HTR-8/SVneo (cell line): ENCODE measurements at places on chromosomes 11 and 22.

GRCh38 chr11:44309478-44310205 lies at the start of gene ALX4:
Gene ALX4, minus strand, starts transcription at chr11:44310139. Its CDS starts 77 bp downstream, at chr11:44310062.
- peak; percentile 60 for DNase-seq

- DNase-seq = no peak
Measured at GRCh38 chr11:10599388-10600175, 31.1 kb upstream of the LYVE1 start.

GRCh38 chr22:31119026-31119717 lies 3.6 kb upstream of the INPP5J start:
- DNase-seq = no peak

DNA sequence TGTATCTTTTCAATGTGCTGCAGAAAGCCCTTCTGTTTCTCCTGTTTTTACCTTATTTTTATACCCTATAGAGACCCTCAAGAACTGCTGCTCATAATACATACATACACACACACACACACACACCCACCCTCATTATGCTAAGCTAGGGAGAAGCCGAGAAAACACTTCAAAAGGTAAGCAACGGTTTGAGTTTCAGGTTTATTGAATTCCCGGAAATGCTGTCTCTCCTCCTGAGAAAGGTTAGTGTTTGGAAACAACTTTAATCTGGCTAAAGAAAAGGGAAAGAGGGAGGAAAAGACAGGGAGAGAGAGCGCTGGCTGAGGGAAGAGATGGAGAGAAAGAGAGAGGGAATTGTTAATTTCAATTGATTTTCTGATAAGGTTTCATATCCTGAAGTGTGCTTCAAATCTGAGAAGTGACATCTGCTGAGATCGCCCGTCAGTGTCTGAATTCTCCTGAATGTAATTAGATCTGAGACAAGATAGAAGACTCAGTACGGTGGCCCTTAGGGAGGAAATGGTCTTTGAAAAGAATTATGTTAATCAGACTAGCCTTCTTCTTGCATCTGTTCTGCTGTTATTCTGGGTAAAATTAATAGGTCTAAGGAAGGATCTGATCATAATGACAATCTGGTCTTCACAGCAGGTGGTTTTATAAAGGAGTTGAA lies 169.1 kb downstream of the NXPE2 start:
- no peak for DNase-seq

- DNase-seq = no peak
Measured at GRCh38 chr11:72100462-72100861, 2.6 kb downstream of the LAMTOR1 start.

GRCh38 chr11:57513911-57514537 lies 1.5 kb downstream of the SLC43A1 start:
- no peak for DNase-seq

DNA sequence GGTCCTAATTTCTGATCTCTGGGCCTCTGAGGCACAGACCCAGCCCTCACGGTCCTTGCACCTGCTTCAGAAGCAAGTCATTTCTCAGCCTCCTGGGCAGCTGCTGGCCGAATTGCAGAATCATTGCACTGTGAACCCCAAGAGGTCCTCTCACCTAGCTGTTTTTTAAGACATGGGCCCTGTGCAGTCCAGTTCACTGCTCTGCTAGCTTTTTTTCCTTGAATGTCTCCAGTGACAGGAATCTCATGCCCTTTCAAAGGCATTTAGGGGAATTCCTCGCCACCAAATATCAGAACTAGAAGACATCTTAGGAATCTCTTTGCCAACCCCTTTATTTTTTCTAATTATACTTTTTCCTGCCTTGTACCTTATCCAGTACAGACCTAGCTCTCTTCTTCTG lies 35.6 kb upstream of the TP53I11 start:
- DNase-seq = no peak

DNA sequence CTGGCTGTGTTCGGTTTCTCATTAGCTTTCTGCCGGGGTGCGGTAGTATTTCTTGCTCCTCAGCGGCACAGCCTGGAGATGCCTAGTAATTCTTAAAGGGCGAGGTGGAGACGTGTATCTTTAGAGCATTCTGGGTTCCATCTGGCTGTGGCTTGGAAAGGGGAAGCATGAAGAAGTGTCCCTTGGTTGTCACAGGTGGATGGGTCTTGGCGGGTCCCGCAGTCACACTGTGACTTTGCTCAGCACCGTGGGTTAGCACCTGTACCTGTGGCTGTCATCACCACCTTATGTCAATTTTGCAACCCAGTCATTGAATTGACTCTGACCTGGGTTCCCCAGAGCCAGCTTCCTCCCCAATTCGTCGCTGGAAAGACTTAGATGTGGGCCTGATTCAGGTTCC lies 57.6 kb downstream of the MIAT start:
- no peak for DNase-seq

GRCh38 chr11:2928605-2929530 lies at the start of gene PHLDA2:
Gene PHLDA2, minus strand, starts transcription at chr11:2929420. Its CDS starts 56 bp downstream, at chr11:2929364.
- peak; percentile 46 for DNase-seq

DNA sequence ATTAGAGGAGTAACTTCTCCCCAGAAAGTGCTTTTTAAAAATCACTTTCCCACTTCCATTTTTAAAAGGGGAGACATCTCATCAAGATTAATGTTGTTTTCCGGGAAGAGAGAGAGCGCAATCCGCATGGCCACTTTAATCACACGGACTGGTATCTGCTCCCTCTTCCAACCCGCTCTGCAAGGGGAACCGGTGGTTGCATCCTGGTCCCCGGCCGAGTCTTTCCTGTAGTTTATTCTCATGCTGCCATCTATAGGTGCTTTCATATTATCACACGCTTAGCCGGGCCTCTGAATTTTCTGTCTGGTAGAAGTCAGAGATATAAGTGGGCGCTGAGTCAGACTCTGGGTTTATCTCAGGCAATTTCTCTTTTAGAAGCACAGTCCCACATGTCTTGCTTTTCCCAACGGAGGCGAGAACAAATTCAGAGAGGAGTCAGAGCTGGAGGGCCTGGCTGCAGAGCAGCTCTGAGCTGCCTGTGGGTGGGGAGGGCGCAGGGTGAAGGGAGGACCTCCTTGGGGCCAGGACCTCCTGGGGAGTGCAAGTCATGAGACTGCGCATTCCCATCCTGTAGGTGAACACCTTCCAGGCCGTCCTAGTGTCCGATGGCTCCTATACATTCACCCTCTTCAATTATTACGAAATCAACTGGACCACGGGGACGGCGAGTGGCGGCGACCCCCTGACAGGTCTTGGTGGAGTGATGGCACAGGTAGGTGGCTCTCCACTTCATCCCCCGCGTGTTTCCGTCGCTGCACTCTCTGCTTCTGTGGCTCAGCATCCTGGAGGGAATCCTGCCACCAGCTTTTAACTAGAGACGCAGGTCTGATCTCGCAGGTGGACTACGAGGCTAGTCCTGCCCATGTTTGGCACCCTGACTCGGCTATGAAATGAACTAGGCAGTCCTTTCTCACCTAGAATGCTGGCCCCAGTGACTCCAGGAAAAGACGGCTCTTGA lies 11.7 kb downstream of the TECTA start:
- peak; percentile 73 for DNase-seq

GRCh38 chr11:47524291-47524874 lies 28.5 kb downstream of the CELF1 start:
- no peak for DNase-seq

DNA sequence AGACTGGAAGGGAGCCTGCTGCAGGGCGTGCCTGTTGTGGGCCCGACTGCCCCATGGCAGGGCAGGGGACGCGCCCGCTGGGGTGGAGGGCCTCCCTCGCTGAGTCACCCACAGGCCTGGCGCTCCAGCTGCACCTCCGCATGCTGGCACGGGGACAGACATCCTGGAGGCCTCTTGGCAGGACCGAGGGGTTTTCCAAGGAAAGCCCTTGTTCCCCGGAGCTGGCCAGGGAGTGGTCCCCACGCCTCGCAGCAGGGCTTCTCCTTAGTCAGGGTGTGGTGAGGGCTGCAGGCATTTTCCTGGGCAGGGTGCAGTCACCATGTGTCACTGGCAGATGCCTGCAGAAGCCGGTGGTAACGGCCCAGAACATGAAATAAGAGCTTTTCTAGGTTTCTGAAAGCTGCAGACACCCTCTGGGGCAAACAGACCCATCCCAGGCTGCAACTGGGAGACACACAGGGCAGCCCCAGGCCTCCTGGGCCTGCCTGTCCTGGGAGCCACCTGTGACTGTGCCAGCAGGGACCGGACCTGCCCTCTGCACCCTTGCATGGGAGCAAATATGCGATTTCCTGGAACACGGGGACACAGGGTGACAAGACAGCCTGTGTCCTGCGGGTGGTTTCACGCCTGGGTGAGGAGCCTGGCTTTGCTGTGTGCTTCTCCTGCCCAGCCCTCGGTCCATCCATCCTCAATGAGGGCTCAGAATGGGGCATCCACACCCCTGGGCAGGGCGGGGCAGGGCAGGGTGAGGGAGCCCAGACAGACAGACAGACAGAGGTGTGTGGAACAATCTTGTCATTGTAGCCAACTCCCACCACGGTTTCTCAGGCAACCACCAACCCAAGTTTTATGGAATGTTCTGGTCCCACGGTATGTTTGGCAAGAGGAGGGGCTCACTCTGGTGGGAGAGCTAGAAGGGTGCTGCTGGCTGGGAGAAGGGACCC lies 43.2 kb upstream of the FADD start:
- DNase-seq = no peak

GRCh38 chr22:33538277-33538885 lies 381.9 kb downstream of the LARGE1 start:
- no peak for DNase-seq

DNA sequence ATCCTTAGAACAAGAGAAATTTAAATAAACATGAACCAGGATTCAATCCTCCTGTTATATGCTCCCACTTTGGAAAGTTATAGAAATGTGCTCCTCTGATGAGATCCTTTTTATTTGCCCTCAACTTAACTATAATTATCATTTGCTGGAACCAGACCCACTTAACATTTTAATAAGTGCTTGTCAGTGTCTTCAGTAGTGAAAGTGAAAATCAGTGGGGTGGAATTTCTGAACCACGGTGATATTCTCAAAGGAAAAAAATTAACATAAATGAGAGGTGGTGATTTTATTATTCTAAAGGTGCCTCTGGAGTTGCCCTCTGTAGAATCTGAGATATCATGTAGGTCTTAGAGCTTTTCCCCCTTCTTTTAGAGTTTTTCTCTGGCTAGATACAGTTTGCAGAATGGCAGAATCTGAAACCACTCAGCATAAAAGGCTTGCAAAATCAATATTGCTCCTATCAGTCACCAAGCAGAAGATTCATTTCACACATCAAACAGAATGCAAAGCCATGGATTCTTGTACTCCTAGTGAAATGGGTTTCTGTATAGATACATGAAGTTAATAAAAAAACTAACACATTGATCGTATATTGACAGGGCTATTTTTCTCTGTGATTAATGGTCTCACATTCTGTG lies 213.2 kb downstream of the LUZP2 start:
- DNase-seq = no peak

- no peak for DNase-seq
Measured at GRCh38 chr11:99932684-99933083, 754.4 kb upstream of the ARHGAP42 start.

GRCh38 chr11:70155386-70155785 lies 47.7 kb upstream of the FADD start:
- DNase-seq = no peak

DNA sequence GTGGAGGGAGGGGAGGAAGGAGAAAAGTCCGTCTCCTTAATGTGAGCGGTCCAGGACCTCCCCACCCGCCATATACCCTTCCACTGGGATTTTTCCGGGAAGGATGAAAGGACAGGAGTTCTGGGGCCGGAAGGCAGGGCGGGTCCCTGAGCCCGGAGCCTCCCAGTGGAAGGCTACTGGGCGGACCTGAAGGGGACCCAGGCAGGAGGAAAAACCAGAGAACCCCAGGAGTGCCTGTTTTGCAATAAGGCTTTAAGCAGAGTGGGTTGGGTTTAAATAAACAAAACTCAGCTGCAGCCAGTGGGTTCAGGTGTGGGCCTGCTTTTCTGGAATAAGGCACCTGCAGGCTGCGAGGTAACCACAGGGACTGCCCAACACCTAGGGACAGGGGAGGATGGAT lies 1.7 kb upstream of the CELSR1 start:
- DNase-seq = no peak

DNA sequence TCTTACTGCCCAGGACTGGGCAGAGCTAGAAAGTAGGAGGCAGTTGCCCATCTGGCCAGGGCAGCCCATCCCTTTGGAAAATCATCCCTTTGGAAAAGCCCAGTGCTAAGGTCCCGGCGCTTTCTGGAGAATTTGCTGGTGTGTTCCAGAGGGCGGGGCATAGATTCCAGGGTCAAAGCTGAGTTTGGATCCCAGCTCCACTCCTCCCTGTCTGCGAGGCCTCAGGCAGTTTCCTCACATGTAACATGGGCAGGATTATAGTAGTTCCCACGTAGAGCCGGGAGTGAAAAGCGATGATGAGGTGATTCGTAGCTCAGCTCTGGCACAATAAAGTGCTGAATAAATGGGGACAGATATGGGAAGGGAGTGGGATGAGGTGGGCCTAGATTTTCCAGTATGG lies 31.4 kb upstream of the LRRC10B start:
- no peak for DNase-seq

- peak; percentile 19 for DNase-seq
Measured at GRCh38 chr11:115503083-115503885, 931 bp downstream of the CADM1 start.

GRCh38 chr22:47622541-47622940 lies 860.1 kb downstream of the TBC1D22A start:
- DNase-seq = no peak

DNA sequence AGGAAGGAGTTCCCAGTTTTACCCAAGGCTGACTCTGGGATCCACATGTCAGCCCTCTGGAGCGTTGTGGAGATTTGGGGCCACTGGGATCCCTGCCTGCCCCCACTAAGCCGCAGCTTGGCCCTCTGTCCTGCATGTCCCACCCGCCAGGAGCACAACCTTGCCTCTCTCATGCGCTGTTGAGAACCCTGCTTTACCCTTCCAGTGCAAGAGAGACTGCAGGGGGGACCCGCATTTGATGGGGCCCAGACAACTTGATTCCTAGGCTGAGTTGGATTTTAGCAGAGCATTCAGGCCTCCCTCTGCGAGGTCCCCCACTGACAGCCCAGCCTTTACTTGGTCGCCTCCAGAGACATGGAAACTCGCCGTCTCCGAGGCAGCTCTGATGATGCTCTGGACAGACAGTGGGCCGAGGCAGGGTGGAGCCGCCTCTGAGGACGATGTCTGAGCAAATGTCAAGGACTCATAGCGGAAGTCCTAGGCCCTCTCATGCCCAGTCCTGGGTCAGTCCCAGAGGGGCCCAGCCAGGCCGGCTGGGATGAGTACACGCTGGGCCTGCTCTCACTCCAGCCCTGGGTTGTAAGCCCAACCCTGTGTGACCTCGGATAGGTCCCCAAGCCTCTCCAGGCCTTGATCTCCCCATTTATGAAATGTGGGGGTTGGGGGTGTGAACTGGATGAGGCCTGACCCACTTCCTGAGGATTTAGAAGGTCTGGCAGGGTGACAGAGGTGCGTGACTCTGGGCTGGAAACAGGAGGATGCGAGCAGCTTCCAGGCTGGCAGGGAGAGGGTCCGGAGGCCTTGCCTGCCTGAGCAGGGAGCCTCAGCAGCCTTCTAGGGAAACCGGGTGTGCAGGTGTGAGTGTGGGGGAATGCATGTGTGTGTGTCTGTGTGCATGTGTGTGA lies 630 bp downstream of the CD5 start:
- DNase-seq = no peak

DNA sequence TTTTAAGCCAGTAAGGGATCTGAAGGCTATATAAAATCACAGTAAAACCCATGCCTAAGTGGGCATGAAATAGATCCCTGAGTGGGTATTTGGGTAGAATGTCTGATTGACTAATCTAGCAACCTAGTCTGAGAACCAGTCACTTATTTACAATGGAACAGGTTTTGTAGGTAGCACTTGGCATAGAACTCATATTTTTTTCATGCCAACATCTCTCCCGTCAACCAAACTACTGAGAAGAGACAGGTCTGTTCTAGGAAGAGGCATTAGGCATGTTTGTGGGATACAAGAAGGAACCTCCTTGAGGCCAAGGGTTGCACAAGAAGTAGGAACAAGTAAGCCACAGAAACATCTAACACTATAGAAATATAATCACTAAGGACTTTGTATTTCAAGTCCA lies 840.4 kb upstream of the TENM4 start:
- DNase-seq = no peak
